ENCODE measurements at places on chromosomes 16 and 17.

DNA sequence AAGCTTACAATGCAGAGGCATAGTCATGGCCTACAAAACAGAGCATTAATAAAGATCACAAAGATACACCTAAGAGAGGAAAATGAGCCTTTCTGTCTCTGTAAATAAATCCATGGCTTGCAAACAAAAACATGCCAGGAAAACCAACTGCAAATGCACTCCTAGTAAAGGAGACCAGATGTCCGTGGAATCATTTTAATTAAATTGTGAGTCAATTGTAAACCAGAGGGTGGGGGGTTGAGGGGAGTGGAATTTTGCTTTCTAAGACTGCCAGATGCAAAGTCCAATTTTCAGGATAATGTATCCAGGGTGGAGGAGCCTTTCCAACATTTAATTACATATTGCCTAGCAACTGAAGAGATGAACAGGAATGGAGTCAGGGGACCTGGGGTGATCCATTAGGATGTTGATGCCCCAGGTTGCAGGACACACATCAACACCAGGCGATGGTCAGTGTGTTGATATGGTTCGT is 390.3 kb upstream of the CCL2 start:
- DNase-seq: no peak

- peak; percentile 11 for DNase-seq
Observed at GRCh38 chr16:3266873-3267537, 10.6 kb upstream of the MEFV start.

GRCh38 chr16:29007730-29008593 is 23.1 kb downstream of the LAT start:
- DNase-seq: no peak

DNA sequence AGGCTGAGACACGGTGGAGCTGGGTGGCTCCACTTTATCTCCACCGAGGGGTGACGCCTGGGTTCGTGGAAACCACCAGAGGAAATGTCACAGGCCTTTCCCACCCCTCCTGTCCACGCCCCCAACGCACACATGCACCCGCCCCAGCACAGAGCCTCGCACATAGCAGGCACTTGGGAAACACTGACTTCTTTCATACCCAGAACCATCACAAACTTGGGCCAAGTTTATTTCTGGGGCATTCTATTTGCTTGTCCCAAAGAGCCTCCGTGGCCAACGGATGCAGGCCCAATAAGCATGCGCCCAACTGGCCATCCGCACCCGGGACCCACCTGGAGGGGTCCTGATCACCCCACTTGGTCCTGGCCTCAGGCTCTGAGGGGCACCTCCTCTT is 3.3 kb downstream of the BCAR1 start:
- DNase-seq: no peak

DNA sequence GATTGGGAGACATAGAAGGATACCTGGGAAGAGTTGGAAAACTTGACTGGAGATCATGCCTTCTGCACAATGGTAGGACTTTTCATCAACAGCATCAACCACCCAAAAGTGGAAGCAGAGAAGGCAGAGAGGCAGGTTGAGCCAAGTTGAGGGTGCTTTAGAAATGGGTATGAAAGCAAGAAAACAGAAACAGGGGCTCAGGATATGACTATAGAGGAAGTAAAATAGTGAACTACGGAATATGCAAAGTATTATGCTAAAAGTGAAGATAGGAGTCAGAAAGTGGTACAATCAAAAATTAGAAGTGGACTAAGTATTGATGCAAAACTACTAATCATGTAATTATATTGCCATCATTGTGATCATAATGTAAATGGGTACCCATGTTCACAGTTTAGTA is 16.1 kb upstream of the ARHGAP44 start:
- no peak for DNase-seq

DNA sequence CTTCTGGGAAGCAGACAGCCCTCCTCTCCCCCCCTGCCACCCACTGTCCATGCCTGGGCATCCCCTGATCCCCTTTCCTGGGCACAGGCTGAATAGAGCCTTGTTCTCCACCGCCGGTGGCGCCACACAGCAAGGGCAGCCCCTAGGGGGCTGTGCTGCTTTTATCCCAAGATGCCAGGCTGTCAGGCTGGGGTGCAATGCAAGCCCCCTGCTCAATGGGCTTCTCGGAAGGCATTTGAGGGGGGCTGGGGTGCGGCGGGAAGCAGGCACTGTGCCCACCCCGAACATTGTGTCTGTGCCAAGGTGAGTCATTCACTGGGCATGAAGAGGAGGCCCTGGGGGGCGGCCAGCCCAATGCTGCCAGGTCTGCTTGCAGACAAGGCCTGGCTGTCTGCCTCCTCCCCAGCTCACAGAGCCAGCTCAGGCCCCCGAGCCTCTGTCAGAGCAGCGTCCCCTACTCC is 1.5 kb upstream of the GFAP start:
- no peak for DNase-seq

DNA sequence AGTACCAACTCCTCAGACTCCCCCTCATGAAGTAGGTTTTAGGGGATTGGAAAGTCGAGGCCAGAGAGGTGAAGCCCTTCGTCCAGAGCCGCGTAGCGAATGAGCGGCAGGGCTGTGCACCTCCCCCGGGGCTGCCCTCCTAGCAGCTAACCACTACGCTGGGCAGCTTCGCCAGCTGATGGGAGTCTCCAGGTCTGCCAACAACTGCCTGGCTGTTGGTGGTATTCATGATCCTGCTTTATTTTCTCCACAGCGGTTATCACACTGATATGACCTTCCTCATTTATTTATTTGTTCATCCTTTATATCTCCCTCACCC is 773 bp upstream of the NETO2 start:
- DNase-seq: no peak

- DNase-seq: no peak
Observed at GRCh38 chr16:22318690-22319358, 21.6 kb downstream of the POLR3E start.

DNA sequence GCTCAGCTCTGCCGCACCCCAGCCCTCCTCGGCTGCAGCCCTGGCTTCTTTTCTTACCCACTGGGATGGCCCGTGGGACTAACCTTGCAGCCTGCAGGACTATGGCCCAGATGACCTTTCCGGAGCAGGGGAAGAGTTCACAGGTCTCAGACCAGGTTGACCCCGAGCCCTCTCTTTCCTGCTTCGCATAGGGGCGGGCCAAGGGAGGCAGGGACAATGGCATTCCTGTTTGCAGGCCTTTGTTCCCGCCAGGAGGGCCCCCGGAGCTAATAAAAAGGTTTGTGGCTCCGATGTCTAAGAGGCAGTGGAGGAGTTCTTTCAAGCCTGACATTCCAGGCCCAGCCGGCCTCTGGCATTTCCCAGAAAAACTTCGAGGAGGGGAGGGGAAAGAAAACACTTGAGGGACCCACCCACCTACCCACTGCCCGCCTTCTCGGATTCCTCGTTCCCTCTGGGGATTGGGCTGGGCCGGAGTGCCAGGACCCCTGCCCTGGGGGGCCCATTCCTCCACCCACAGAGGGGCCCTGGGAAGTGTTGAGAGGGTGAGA is 5.8 kb upstream of the SOCS3 start:
- DNase-seq: peak; percentile 59

DNA sequence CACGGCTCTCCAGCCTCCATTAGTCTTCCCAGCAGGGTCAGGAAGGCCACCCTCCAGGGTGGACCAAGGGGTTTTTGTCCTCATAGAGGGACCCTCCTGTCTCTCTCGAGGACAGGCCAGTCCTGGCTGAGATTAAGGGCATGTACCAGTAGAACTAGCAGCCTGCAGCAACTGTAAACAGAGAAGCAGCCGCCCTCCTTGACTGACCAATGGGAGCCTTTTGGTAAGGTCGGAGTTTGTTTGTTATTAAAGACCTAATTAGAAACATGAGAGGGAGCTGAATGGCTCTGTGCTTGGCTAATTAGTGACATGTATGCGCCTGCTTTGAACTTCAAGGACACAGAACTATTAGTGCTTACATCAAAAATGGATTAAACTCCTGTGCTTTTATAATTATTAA is 80.0 kb downstream of the CCDC182 start:
- no peak for DNase-seq

DNA sequence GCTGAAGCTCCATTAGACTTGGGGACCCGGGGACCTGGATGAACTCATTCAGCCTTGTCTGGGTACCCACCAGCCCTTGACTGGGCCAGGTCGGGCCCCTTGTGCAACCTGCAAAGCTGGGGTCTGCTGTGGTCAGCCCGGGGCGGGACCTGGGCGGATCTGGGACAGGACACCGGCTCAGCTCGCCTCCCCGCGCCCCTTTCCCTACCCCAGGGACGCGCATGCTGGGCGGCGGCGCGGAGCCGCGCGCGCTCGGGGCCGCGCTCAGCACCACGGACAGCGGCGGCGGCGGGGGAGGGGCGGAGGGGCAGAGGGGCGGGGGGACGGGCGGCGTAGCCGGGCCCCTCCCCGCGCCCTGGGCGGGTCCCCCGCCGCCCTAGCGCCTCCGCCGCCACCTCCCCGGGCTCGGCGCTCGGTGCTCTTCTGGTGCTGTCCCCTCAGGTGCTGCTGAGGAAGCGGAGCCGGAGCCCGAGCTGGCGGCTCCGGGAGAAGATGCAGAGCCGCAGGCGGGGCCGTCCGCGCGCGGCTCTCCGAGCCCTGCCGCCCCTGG is 7.4 kb downstream of the ACD start:
- DNase-seq: no peak

DNA sequence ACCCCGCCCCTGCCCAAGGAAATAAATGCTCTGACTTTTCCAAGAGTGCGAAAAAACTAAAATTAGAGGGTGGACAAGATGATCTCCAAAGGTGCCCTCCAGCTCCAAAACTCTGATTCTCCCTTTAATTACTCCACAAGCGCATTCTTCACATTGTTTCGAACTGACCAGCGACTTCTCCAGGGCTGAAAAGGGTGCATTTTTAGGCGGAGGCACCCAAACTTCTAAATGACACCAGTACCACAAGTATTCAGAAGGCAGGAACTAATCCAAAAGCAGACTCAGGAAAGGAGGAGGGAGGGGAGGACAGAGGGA is 750 bp downstream of the ZFHX3 start:
- DNase-seq: no peak

DNA sequence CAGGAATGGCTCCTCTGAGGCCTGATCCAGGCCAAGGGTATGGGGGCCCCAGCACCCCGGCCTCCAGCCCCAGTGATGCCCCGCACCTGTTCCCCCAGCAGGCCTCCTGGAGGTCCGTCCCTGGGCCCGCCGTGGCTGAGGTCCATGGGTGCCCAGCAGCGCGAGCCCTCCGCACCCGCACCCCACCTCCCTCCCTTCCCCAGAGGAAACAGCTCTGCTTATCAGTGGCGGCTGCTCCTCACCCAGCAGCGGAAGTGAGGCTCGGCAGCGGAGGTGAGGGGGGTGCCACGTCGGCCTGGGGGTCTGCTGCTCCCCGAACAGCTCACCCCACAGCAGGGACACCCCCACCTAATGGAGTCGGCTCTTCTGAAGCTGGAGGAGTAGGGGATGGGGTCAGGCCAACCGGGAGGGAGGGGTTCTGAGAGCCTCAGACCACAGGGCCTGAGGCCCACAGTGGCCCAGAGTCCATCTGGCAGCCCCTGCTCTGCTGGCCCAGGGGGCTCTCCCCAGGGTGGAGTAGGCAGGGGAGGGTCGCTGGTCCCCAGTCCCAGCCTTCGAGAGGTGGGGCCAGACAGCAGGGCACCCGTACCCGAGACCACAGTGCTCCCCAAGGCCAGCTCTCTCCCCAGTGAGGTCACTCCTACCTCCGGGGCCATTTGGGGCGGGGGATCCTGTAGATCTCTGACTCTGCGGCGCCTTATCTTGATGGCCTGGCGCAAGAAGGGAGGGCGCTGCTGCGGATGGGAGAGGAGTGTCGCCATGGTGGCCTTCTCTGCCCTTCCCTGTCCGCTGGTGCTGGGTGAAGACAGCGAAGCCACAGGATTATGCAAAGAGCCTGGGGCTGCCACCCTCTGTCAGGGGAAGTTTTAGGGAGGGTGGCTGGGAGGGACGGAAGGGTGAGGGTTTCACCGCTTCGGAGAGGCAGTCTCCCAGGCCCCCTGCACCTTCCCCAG is at the start of gene UNC13D:
UNC13D (minus strand) TSS at position 828 of the 953 bp plus-strand sequence; CDS start at position 761, 67 bp downstream.
- no peak for DNase-seq

- DNase-seq: peak; percentile 58
Observed at GRCh38 chr16:77584205-77584859, 138.0 kb upstream of the NUDT7 start.

GRCh38 chr17:40425741-40426140 is 8.0 kb upstream of the TOP2A start:
- DNase-seq: no peak

- no peak for DNase-seq
Observed at GRCh38 chr17:57276621-57277020, 20.3 kb downstream of the MSI2 start.

GRCh38 chr16:58455750-58456149 is 44.2 kb upstream of the NDRG4 start:
- no peak for DNase-seq

DNA sequence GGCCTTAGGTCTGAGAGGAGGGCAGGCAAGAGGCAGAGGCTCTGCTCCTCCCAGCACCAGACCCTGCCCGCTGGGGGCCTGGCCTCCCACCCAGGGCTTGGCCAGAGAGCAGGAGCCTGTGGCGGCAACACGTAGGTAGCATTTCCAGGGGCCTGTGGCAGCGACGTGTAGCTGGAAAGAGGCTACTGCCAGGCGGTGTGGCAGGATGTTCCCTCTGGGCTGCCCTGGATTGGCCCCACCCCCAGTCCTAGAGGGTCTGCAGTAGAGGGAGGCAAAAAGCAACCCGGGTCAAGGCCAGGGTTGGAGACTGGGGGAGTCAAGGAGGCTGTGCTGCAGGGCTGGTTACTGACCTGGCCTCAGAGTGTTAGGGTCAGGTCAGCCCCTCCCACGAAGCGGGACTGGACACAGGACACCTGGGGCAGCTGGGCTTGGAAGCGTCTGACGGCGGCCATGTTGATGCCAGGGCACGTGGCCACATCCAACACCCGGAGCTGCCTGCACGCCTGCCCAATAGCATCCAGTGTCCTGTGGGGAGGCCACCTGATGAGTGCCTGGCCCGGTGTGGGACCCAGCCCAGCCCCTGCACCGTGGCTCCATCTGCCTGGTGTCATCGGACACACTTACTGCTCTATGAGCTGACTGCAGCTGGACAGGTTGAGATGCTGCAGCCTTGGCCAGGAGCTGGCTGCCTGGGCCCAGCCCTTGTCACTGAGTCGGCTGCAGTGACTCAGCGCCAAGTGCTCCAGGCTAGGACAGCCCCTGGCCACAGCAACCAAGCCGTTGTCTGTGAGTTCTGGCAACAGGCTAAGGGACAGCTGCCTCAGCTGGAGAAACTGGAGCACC is 8.5 kb downstream of the ELMO3 start:
- DNase-seq: no peak
